ENCODE measurements at places on chromosomes 5 and 9. TPM values are rescaled to one million over a fixed set of nuclear protein-coding genes. Genes with fewer than 3 reads are reported as not detected.

DNA sequence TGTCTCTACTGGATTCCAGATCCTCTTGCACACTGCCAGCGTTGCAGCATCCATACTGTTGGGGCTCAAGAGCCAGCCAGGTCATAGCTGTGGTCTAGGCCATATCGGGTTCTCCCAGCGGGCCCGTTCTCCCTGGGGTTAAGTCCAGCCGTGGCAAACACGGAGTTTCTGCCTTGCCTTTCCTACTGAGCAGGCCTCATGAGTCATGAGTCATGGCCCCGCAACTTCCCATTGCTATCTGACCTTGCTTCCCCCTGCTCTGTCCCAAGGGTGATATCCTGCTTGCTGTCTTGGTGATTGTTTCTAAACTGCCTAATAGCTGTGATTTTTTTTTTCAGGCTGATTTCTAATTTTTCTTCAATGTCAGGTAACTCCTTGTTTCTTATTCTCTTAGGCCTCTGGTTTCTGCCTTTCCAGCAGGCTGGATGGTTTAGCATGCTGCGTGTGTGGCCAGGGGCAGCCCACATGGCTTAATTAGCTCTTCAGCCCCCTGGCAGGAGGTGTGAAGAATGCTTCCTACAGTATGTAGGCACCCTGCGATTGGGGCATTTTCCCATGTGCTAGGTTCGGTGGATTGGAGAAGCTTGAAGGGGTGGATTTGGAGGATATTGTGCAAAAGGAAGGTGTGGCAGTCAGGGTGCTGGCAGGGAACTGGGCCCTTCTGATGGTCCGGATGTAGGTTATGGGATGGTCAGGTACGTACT, 18.7 kb downstream of the DAPK1 start:
- DNase-seq = no peak

DNA sequence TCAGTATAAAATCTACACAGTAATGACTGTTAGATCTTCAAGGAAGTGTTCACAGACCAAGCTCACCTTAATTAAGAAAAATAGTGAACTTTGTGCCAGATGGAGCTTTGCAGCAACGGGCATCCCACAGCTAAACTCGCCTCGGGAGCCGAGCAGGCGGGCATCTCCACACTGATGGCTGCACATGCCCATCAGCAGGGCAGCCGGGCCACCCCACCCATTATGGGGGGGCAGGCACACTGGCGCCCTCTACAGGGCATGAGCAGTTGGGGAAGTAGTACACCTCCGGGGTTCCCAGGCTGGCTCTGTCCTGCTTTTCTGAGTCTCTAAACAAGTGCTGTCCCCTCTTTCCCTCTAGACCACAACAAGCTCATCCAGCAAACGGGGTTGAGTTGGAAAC, 21.6 kb downstream of the ANKS6 start:
- peak; percentile 57 for DNase-seq

GRCh38 chr9:13513716-13514444, 234.4 kb upstream of the MPDZ start:
- no peak for DNase-seq

DNA sequence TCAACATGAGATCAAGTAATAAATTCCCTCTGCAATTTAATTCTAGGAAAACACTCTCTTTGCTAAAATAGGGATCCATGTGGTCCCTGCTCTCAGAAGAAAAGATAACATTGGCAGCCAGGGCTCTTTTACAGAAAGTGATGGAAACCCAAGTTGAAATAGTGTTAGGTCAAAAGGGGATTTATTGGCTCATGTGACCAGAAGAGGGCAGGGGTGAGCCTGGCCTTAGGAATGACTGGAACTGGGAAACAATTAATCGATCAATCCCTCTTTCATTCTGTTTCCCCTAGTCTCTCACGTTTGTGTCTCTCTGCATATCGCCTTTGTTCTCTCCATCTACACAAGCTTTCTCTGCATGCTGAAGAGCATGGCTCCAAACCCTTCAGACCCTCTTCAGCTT, 58.3 kb upstream of the ALDH1B1 start:
- DNase-seq = no peak

The RNF183 gene
- total RNA-seq = not detected

The BAAT gene
- not detected for total RNA-seq

The RFX3 gene
- 10.8 TPM for total RNA-seq

The ELOVL7 gene
- total RNA-seq = 5.6 TPM

The TMEM174 gene
- total RNA-seq = not detected

The FGF1 gene
- 9.9 TPM for total RNA-seq

All from mesenteric fat pad (tissue), 1 donor.